ENCODE measurements at places on chromosomes 13 and 19.

GRCh38 chr13:19178901-19179593 is 2.6 kb downstream of the TUBA3C start:
- no peak for DNase-seq

- no peak for DNase-seq
Observed at GRCh38 chr13:105670179-105670990, 865.1 kb downstream of the EFNB2 start.

- peak; percentile 63 for DNase-seq
Observed at GRCh38 chr13:43767341-43767931, 19.3 kb downstream of the ENOX1 start.

- DNase-seq: no peak
Observed at GRCh38 chr13:44814836-44815235, 174.4 kb downstream of the NUFIP1 start.

GRCh38 chr19:4847190-4847973 is 15.9 kb upstream of the TICAM1 start:
- no peak for DNase-seq

- no peak for DNase-seq
Observed at GRCh38 chr19:12867120-12868099, 13.8 kb downstream of the DNASE2 start.
